ENCODE measurements at places on chromosomes 7 and 10. TPM values are rescaled to one million over a fixed set of nuclear protein-coding genes. Genes with fewer than 3 reads are reported as not detected.

Gene HOXA7
- 8.3 TPM for total RNA-seq

Gene CALY
- not detected for total RNA-seq

Gene COL28A1
- 2.6 TPM for total RNA-seq

Gene NCF1
- not detected for total RNA-seq

Gene CCSER2
- 20.8 TPM for total RNA-seq

Gene CLDN15
- 4.7 TPM for total RNA-seq

Gene TRIM74
- total RNA-seq: not detected

Gene MUC3A
- total RNA-seq: not detected

Gene CDH23
- total RNA-seq: 0.06 TPM

Gene SAMD9L
- 18.5 TPM for total RNA-seq

Gene RET
- total RNA-seq: not detected

Gene CALHM3
- not detected for total RNA-seq

Gene FAM13C
- total RNA-seq: 19.0 TPM

Gene SPDYE5
- total RNA-seq: not detected

Gene CNPY4
- total RNA-seq: 23.2 TPM

Gene NXPH1
- total RNA-seq: 2.8 TPM

Gene COL17A1
- 0.26 TPM for total RNA-seq

Gene TWNK
- 9.1 TPM for total RNA-seq

Gene ANK3
- total RNA-seq: 4.5 TPM

Gene ACSM6
- not detected for total RNA-seq

Gene TUBGCP2
- total RNA-seq: 73.9 TPM

Gene SFTPD
- not detected for total RNA-seq

Gene SLC16A9
- total RNA-seq: 0.80 TPM

Gene DNAH11
- under 0.01 TPM for total RNA-seq

Gene MYH16
- not detected for total RNA-seq

Gene EN2
- 0.69 TPM for total RNA-seq

Gene LRMDA
- total RNA-seq: not detected

Gene CYP2C19
- total RNA-seq: not detected

Gene GBX1
- not detected for total RNA-seq

Gene HTR5A
- total RNA-seq: not detected

Gene CHN2
- not detected for total RNA-seq

Gene TFEC
- total RNA-seq: not detected

Gene MARVELD1
- total RNA-seq: 54.7 TPM

Gene H2BK1
- total RNA-seq: not detected

Gene MLLT10
- 15.0 TPM for total RNA-seq

Gene DTX2
- 22.4 TPM for total RNA-seq

Gene MBLAC1
- total RNA-seq: 1.9 TPM

Gene PTPRE
- total RNA-seq: 6.8 TPM

Gene WDFY4
- not detected for total RNA-seq

Gene PAX4
- total RNA-seq: not detected

Gene TMEM139
- total RNA-seq: not detected

Gene STK31
- not detected for total RNA-seq

Gene CD36
- 7.9 TPM for total RNA-seq

Gene SPDYE6
- total RNA-seq: not detected

Gene BMPER
- total RNA-seq: 4.1 TPM

Gene CCDC201
- not detected for total RNA-seq

Gene TRIM24
- 14.1 TPM for total RNA-seq

Gene KIFBP
- 65.1 TPM for total RNA-seq

Gene IGF2BP3
- 63.3 TPM for total RNA-seq

Gene SEMA3E
- total RNA-seq: 0.98 TPM

Gene PDE1C
- total RNA-seq: 0.06 TPM

Gene TSPAN33
- 0.57 TPM for total RNA-seq

Gene HMX2
- total RNA-seq: not detected

Gene NACAD
- total RNA-seq: 2.9 TPM

Gene C10orf105
- total RNA-seq: not detected

Gene TSPAN13
- total RNA-seq: 0.96 TPM

Gene CHAT
- total RNA-seq: not detected

Gene AKR1C8
- total RNA-seq: not detected
